NCI-H1048 (cell line): ENCODE measurements at places on chromosomes 16 and 17.

DNA sequence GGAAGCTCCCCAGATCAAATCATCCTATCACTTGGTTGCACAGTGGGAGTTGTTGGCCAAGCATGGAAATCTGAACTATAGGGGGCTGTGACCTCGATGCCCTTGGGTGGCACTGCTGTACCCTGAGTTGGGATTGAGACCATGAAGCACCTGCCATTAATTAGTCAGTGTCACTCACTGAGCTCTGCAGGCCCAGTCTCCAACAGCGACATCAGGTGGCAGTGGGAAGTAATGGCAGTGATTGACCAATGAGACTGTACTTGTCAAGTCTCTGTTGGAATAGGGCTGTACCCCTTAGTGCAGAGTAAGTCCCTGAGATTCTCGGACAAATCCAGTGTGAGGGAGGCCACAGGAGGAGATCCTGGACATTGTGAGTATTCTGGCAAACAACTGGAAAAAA, 118.0 kb upstream of the RPL38 start:
- DNase-seq, result no peak

GRCh38 chr17:68981288-68981687, 26.1 kb upstream of the ABCA8 start:
- no peak for DNase-seq

DNA sequence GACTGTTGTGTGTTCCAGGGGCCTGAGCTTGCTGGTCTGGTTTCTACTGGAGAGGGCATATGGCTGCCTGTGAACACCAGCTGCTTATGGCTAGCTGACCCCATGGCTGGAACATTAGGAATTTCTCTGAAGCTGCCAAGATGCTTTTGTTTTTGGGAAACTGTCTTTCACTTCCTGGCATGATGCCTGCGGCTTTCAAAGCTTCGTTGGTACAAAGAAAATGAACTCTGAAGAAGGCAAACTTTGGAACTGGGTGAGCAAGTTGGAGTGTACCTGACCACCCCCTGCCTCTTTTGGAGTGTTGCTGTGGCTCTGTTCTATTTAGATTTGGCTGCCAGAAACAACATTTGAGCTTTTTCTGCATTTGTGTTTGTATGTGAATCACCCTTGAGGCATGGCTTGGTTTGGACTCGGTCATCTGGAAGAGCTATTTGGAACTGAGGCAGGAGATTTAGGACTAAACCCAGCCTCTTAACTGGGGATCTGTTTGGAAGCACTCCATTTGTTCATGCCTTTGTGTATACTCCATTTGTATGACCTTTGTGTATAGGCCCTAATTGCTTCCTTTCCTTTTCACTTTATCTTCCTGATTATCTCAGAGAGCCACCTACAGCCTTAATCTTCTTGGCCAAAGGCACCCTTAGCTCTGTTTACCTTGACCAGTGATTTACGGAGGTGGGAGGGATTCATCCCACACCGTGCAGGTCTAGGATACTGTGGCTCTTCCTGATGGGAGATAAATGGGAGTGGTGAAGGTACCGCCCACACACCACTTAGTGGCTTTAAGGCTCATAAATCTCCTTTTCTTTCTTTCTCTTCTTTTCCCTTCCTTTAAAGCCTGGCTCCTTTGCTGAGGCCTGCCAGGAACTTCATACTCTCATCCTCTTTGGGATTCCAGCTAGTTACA, 7.3 kb upstream of the CPHXL start:
- no peak for DNase-seq

DNA sequence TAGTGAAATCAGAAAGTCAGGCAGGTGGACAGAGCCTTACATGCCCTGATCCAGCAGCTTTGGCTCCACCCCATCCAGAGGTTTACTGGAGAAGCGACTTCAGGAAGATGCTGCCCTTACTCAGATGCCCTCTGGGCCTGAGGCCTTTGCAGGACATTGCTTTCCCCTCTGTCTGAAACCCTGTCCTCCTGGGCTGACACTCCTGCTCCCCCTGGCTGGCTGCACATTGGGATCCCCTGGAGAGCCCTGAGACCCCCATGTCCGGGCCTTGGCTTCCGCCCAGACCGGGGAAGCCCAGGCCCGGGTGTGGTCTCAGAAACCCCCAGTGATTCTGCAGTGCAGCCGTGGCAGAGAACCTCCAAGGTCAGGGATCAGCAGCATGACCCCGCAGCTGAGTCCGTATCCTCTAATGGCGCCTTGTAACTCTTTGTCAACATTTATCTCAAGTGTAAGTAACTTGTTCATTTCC, 36.6 kb downstream of the BCO1 start:
- no peak for DNase-seq

DNA sequence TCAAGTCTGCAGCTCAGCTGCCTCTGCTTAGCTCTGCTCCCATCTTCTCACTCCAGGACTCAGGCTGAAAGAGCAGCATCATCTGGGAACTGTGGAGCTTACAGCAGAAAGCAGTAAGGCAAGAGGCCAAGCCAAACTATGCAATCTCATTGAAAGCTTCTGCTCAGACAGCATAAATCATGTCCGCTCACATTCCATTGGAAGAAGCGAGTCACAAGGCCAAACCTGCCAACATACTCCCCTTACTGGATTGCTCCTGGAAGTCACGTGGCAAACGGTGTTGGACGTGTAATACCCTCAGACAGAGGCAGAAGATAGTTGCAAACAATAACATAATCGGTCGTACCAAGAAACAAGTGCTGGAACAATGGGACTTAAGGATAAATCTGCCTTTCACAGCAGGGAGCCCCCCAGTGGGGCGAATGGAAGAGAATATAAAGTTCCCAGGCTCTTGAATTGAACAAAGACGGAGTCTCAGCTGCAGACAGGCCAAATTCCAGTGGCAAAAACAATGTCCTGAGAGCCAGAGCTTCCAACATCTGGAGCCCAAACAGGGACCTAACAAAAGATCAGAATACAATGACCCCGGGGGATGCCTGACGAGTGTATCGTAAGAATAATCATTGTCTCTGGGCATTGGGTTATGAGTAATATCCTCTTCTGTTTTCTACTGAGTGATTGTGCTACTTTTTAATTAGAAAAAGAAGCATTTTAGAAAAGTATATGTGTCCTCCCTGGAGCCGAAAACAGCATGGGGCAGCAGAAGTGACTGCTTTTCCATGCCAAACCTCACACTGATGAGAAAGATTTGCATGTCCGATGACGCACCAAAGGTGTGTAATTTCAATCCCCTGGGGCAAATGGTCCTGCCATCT, 68.4 kb downstream of the CMC2 start:
- no peak for DNase-seq

- no peak for DNase-seq
Observed at GRCh38 chr17:27862840-27863239, 30.3 kb downstream of the LYRM9 start.

- no peak for DNase-seq
Observed at GRCh38 chr17:36118477-36119353, 15.1 kb downstream of the CCL4 start.

GRCh38 chr16:9556949-9557665, 465.7 kb downstream of the HAPSTR1 start:
- no peak for DNase-seq

- DNase-seq, result no peak
Observed at GRCh38 chr16:84266451-84266850, 26.6 kb upstream of the KCNG4 start.

- DNase-seq, result no peak
Observed at GRCh38 chr17:36850790-36851189, 86.5 kb upstream of the LHX1 start.

- DNase-seq, result no peak
Observed at GRCh38 chr16:539901-540530, 12.5 kb downstream of the CAPN15 start.

DNA sequence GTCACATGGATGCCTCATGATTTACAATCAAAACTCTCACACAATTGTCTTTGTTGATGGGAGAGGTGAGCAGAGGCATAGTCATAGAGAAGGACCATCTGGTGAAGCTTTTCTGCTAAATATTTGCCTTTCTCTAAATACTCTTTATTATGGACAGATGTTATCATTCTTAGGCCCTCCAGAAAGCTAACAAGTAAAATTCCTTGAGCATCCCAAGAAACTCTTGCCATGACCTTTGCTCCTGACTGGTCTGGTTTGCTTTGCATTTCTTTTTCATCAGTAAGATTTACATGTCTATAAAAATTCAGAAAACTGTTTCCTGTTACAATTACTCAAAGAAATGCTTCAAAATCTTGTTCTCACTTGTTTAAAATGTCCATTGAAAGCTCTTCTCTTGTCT, 1336.6 kb upstream of the CDH8 start:
- no peak for DNase-seq

- no peak for DNase-seq
Observed at GRCh38 chr16:11162586-11163268, 93.3 kb downstream of the SOCS1 start.

- no peak for DNase-seq
Observed at GRCh38 chr17:66740226-66740625, 94.7 kb upstream of the CACNG5 start.

DNA sequence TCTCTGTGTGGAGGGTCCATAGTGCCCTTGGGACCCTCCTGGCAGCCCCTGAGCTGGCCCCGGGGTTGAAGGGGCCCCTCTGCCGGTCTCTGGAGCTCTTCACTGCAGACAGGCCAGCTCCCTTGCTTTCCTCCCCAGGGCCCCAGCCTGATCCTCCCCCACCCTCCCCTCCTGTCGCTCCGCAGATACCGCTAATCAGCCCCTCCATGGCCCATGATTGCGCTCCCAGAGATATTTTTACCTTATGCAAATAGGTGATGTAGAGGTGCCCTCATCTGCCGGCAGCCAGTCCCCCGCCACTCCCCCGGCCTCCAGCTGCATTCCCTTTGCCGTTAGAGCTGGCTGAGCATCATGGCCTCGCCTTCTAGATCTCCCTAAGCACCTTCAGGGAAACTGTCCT, 9.2 kb downstream of the MMP15 start:
- DNase-seq, result no peak

GRCh38 chr17:40323391-40324381, 14.7 kb downstream of the RARA start:
- no peak for DNase-seq

DNA sequence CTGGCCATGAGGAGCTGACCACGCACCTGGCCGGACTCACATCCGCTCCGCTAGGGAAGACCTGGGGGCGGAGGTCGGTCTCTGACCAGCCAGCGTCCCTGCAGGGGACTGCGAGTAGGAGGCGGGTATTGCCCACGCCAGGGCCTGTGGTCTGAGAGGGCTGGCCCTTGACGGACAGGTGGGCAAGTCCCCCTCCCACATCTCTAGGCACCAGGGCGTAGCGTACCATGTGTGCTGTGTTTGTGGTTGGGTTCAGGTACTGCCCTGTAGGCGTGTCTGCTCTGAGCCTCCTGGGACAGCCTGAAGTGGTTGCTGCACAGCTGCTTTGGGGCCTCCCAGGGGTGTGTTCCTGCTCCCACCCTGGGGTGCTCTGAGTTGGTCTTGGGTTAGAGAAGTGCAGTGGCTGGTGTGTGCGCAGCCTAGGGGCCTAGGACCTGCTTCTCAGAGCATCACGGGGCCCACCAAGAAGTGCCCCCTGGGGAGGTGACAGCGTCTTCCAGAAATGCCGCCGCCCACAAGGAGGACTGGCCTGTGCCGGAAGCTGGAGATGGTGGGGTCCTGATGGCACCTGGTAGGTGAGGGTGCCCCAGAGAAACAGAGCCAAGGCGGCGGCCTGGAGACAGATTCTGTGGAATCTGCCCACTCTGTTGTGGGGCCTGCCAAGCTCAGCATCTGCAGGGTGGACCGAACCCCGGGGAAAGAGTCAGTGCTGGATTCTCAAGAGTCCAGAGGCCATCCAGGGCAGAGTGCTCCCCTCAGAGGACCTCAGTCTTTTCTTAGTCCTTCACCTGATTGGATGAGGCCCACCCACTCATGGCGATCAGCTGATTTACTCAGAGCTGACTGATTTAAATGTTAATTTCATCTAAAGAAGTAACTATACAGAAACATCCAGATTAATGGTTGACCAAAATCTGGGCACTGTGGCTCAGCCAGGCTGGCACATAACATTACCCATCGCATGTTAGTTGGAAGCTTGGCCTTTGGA, 48.3 kb downstream of the WDR45B start:
- DNase-seq, result no peak

DNA sequence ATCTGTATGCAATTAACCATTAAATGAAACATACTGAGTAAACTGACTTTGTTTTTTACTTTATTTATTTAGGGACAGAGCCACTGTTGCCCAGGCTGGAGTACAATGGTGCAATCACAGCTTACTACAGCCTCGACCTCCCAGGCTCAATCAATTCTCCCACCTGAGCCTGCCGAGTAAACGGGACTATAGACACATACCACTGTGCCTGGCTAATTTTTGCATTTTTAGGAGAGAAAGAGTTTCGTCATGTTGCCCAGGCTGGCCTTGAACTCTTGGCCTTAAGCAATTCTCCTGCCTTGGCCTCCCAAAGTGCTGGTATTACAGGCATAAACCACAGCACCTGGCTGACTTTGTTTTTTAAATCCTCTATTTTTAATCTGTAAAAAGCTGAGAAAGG, 42.6 kb downstream of the ANKFY1 start:
- DNase-seq, result no peak

GRCh38 chr16:89308391-89309333, 91.2 kb downstream of the ZNF778 start:
- DNase-seq, result no peak

DNA sequence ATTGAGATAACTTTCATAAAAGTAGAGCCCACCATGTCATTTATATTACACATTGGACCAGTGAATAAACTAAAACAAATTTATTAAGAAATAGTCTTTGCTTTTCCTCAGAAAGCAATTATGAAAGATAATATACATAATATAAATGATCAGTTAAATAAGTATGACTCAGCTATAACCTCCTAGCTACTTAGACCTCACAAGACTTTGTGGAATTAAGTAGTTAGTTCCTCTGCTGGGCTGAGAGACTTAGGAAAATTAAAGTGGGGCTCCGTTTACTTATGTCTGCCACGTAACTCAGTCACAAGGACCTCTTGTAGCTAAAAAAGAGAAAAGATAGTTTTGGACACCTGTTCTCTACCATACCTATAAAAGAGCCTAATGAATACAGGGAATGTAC, 76.9 kb downstream of the MRTFB start:
- no peak for DNase-seq

DNA sequence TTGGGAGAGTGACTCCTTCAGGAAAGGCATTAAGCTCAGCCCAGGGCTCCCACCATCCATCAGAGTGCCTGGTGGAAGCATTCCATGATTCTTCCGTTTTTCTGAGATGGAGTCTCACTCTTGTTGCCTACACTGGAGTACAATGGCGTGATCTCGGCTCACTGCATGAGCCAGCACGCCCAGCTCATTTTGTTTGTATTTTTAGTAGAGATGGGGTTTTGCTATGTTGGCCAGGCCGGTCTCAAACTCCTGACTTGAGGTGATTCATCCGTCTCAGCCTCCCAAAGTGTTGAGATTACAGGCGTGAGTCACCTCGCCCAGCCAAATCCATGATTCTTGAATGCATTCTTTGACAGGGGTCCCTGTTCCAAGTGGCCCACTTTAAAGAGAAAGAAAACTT, 23.1 kb downstream of the MIS12 start:
- DNase-seq, result no peak
